ENCODE measurements at places on chromosomes 13 and 19.

- DNase-seq, result no peak
Observed at GRCh38 chr19:38265921-38266429, 1.6 kb downstream of the SPINT2 start.

- no peak for DNase-seq
Observed at GRCh38 chr19:45146741-45147205, 14.0 kb downstream of the NKPD1 start.

GRCh38 chr19:13483215-13483614 lies 23.1 kb downstream of the CACNA1A start:
- DNase-seq, result no peak

DNA sequence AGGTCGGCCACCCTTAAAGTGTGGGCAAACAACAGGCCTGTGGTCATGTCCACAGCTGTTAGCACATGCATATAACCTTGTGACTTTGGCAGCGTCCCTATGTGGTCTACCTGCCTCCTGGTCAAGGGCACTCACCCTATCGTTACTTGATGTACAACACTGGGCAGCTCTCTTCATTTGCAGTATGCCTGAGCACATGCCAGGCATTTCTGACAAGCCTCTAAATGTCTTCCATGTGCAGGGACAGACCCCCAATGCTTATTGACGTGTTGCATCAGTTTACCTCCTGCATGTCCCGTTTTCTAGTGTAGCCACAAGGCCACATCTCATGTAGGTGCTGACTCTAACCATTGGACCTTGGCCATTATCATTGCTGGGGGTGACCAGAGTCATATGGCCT lies 731.7 kb upstream of the MIR17HG start:
- DNase-seq, result no peak

DNA sequence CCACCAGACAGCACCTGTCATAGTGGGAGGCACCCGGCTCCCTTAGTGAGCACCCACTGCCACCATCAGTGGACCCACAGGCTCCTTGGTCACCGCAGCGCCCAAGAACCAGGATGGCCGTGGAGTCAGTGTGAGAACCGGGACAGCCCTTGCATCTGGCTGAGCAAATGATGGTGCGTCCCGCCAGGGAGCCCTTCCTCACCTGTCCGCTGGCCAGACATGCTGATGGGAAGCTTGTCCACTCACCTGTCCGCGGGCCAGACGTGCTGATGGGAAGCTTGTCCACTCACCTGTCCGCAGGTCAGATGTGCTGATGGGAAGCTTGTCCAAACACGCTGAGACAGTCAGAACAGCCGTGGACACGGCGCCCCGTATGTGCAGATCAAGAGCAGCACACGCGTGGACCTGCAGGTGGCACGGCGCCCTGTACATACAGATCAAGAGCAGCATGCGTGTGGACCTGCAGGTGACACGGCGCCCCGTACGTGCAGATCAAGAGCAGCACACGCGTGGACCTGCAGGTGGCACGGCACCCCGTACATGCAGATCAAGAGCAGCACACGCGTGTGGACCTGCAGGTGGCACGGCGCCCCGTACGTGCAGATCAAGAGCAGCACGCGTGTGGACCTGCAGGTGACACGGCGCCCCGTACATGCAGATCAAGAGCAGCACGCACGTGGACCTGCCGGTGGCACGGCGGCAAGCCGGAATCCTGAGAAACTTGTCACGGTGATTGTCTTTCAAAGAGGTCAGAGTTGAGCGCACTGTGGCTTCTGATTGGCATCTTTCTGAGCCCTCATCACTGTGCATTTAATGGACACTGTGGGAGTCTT lies 40.7 kb upstream of the DCUN1D2 start:
- no peak for DNase-seq

DNA sequence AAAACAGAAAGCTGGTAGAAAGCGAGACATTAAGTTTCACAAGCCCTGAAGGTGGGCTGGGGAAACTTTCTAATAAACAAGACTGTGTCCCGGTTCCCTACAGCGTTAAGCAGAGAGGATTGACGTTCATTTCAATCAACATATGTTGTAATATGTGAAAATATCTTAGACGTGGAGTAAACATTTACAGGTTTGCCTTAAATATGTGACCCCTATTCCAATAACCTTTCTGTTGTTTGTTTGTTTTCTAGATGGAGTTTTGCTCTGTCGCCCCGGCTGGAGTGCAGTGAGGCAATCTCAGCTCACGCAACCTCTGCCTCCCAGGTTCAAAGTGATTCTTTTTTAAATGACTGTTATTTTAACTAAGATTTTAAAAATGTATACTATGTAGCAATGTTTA lies 526.2 kb downstream of the SUCLA2 start:
- DNase-seq, result no peak

- no peak for DNase-seq
Observed at GRCh38 chr13:101763191-101763590, 310.7 kb downstream of the ITGBL1 start.

- no peak for DNase-seq
Observed at GRCh38 chr13:32585550-32586079, 637 bp upstream of the PDS5B start.

DNA sequence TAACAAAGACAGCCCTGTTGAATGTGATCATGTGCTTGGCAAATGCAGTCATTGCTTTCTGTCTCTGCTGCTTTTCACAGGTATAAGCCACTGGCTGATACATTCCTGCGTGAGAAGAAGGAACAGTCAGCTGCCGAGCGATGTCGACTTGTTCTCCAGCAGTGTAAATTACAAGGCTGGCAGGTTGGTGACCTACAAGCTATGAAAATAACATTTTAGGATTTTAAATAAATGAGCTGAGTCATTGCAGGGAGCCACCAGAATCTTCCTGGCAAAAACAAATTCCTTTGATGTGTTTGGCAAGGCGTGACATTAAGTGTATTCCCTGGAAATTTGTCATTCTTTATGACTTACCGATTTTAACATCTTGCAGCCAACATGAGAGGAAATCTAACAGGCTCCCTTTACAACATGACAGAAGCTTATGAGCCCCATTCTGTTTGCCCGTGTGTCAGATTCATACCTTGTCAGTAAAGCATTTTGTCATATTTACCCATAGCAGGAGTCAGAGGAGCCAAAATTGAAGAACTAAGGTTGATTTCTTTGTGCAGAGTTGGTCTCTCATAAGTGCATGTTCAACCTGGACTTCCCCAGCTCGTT lies 471.4 kb downstream of the MYO16 start:
- DNase-seq, result no peak

Measured in activated CD4-positive, alpha-beta T cell treated with anti-CD3 and anti-CD28 coated beads, Interleukin-2, amount 50 U/mL, for 4 hours (primary cell).